ENCODE measurements at places on chromosomes 13 and 19.

DNA sequence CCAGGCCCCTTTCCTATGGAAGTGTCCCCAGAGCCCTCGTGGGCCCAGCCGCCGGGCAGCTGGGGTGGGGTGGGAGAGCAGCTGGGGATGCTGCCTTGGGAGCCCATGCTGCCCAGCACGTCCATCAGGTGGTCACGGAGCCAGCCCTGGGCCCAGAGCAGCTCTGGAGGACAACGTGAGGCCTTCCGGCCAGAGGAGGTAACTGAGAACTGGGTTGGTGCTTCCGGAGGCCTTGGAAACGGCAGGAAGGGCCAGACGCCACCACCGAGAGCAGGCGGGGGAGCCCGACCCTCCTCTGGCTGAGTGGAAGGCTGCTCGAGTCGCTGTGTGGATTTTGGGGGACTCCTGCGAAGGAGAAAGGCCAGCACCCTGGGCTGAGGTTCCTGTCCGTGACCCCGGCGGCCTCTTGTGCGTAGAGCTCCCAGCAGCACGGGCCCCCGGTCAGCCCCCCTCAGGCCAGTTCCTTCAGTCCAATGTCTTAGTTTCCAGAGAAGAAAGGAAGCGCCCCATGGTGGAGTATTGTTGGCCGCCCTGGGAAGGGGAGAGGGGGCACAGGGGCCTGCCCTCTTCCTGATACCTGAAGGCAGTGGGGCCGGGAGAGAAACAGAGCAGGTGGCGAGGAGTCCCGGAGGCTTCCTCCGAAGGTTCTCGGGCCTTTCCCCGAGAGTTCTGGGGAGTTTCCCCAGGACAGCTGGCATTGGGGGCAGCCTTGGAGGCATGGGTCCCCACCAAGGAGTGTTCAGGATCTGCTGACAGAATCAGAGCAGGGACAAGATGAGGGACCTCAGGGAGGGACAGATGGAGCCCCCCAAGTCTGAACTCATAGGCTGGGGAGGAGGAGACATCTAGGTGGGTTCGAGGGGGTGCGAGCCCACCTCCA, 68.8 kb downstream of the MLLT1 start:
- no peak for DNase-seq

- DNase-seq = no peak
Measured at GRCh38 chr13:37306778-37307544, 201.5 kb upstream of the CSNK1A1L start.

- DNase-seq = no peak
Measured at GRCh38 chr19:46132508-46133100, 8.1 kb upstream of the IGFL3 start.

GRCh38 chr13:100519626-100520025, 69.0 kb downstream of the GGACT start:
- no peak for DNase-seq

GRCh38 chr19:10145031-10145430, 25.3 kb upstream of the EIF3G start:
- DNase-seq = no peak

GRCh38 chr13:109480011-109480955, 306.1 kb downstream of the IRS2 start:
- no peak for DNase-seq

DNA sequence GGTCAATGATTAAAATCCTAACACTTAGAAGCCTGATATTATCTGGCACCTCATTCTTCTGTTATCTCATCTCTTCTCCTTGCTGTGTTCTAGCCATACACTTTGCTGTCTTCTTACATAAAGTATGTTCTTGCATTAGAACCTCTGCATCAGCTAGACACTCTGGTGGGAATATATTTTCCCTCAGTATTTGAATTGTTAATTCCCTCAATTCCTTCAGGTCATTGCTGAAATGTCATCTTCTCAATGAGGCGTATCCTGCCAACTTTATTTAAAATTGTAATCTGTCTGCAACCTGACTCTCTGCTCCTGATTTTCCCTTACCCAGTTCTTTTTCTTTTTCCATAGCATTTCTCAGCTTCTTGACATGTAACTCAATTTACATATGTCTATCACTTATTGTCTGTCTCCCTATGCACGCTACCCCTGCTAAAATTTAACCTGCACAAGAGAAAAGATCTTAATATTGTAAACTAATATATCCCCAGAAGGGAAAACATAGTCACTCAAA, 138.2 kb downstream of the UGGT2 start:
- no peak for DNase-seq

DNA sequence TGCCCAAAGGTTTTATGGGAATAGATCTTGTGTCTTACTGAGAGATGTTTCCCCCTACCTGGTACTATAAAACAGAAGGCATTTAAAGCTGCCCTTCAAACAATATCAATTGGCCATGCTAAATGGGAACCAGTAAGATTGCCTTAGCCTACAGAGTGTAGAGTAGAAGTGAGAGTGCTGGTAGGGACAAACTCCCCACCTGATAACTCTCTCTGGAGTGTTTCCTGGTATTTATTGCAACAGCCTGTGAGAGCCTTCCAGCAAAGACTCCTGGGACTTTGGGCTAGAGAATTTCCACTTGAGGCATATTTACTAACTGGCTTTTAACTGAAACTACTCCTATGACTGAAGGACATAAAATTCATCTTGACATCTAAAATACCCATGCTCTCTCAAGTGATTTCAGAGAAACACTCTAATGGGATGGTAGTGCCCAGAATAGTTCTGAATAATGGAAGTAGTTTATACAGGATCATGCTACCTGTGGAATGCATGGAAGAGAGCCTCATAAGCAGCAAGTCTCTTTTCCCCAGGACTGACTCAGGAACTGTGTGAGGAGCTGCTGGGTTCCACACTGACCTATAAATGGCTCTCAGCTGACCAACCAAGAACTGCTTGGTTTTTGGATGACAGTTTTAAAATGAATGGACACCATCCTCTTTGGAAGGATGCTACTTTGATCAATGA, 132.7 kb upstream of the SLITRK5 start:
- DNase-seq = no peak

DNA sequence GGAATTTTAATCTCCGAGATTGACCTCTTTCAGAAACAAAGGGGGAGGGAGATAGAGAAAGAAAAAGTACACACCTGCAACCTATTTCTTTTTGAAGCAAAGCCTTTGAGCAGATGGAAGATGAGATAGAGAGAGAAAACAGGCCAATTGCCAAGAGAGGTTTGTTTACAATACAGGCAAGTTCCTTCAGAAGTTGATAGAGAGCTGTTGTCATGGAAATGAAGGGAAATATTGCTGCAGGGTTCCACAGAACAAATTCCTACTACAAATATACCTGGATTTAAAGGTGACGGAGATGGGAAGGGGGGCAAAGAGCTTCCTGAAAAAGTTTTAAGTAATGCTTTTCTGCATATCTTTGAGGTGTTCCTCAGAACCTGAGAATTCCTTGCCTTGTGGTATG, 388.4 kb downstream of the NDFIP2 start:
- no peak for DNase-seq

GRCh38 chr13:59477011-59477410, 686.7 kb downstream of the DIAPH3 start:
- no peak for DNase-seq

GRCh38 chr13:23447927-23448326, 14.4 kb upstream of the SACS start:
- no peak for DNase-seq

GRCh38 chr19:46803555-46803954, 15.2 kb upstream of the SLC1A5 start:
- DNase-seq = no peak
